ENCODE measurements at places on chromosomes 1 and 21.

GRCh38 chr1:30135698-30136097, 587.7 kb downstream of the MATN1 start:
- DNase-seq: no peak

DNA sequence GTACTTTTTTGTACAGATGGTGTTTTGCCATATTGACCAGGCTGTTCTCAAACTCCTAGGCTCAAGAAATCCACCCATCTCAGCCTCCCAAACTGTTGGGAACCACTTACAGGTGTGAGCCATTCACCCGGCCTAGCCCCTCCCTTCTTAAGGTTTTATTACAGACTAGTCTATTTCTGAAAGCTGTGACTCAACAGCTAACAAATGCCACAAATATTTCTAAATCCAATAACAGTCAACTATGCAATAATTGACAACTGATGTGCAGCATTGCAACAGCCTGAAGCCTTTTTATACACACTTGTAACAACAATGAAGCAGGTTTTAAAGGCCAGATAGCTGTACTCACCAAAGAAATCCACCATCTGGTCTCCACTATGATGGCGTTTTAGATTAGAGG, 51.4 kb downstream of the GRIK1 start:
- no peak for DNase-seq

- DNase-seq: no peak
These were observed 26.7 kb upstream of the COL16A1 start for GRCh38 chr1:31730336-31731048.

GRCh38 chr1:182121787-182122186, 60.3 kb upstream of the ZNF648 start:
- no peak for DNase-seq

DNA sequence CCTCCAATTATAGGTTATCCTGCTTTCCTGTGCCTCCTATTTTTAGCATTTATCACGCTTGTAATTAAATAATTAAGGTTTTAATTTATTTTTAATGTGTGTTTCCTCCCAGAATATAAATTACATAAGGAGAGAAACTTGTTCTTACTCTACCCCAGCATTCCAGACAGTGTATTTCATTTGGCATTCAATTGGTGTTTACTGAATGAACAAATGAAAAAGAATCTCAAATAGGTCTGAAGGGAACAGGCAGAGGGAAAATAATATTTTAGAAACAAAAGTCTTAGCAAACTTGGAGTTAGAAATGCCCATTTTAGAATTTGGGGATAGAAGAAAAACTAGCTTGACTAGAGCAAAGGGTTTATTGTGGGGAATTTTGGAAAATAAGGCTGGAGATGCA, 9.9 kb upstream of the RSRP1 start:
- no peak for DNase-seq

GRCh38 chr1:208868554-208868953, 624.4 kb upstream of the PLXNA2 start:
- DNase-seq: no peak

- DNase-seq: no peak
These were observed 55.0 kb downstream of the PLPPR5 start for GRCh38 chr1:98949621-98950020.

DNA sequence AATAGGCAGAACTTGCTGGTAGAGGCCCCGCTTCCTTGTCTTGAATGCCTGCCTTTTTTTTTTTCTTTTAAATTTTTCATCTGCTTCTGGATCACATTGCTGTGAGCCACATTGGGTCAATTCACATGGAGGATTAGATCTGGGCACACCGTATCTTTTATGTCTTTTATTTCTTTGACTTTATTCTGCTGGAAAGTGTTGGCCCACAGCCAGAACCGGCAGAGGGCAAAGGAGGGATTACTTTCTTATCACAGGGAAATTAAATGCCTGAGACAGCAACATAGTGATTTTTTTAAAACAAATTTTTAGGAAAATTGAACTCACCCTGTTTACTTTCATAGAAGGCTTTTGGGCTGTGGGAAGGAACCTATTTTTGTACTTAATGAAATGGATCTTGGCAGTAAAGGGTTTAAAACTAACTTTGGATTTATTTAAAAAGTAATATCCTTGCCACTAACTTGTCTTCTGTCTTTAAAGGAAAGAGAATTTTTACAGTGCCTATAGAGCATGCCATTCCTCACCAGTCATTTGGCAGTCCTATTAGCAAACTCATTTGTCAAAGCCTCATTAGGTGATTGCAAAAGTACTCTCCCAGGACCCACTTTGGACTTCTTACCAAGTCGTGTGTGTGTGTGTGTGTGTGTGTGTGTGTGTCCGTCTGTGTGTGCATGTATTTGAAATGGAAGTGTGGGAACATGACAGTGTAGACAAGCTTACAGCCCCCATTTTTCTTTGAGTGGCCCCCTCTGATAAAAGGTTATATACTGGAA, 68.4 kb downstream of the ST6GALNAC3 start:
- DNase-seq: no peak

GRCh38 chr1:212862111-212862690, 4.1 kb downstream of the FLVCR1 start:
- DNase-seq: no peak

GRCh38 chr1:204413170-204413535, 1.5 kb upstream of the PPP1R15B start:
- no peak for DNase-seq

DNA sequence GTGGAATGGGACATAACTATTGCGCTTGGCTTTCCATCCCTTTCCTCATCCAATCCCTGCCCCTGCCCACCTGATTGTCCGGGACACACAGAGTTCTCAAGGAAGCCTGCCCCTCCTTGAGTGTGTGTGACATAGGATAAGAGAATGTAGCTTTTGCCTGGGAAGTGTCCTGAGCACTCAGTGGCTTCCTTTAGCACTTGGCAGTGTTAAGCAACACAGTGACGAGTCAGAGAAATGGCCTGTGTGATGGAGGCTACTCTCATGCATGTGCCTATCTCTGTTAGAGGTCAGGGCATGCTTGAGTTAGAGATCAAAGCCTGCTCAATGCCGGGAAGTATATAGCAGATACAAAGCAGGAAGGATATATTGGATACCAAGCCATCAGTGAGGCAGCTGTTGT, 289.5 kb downstream of the SIPA1L2 start:
- DNase-seq: no peak
